ENCODE measurements at places on chromosomes 5 and 9. TPM values are rescaled to one million over a fixed set of nuclear protein-coding genes. Genes with fewer than 3 reads are reported as not detected.

The TLE4 gene
- total RNA-seq = 33.3 TPM

GRCh38 chr9:138020120-138020794 is 142.7 kb downstream of the CACNA1B start:
- no peak overlapping the region for H3K27ac ChIP-seq
- no peaks in the 10 kb centered on the region for H3K36me3 ChIP-seq
- H3K27me3 ChIP-seq = peaks cover 15% of the 10 kb centered on the region

The SPINK4 gene
- not detected for total RNA-seq

The SPATA31C1 gene
- not detected for total RNA-seq

GRCh38 chr9:94860678-94861588 is 134.4 kb downstream of the AOPEP start:
- peak overlapping the region; percentile 90 for H3K27ac ChIP-seq
- peaks cover 18% of the 10 kb centered on the region for H3K36me3 ChIP-seq
- no peaks in the 10 kb centered on the region for H3K27me3 ChIP-seq
- H3K4me1 ChIP-seq = peaks cover 47% of the 10 kb centered on the region

The OXCT1 gene
- 63.8 TPM for total RNA-seq

- H3K27ac ChIP-seq = no peak overlapping the region
- no peak overlapping the region for H3K4me3 ChIP-seq
- H3K36me3 ChIP-seq = no peaks in the 10 kb centered on the region
- no peaks in the 10 kb centered on the region for H3K4me1 ChIP-seq
Observed at GRCh38 chr5:16914108-16914435, 22.0 kb downstream of the MYO10 start.
